ENCODE measurements at places on chromosomes 1 and 21.

DNA sequence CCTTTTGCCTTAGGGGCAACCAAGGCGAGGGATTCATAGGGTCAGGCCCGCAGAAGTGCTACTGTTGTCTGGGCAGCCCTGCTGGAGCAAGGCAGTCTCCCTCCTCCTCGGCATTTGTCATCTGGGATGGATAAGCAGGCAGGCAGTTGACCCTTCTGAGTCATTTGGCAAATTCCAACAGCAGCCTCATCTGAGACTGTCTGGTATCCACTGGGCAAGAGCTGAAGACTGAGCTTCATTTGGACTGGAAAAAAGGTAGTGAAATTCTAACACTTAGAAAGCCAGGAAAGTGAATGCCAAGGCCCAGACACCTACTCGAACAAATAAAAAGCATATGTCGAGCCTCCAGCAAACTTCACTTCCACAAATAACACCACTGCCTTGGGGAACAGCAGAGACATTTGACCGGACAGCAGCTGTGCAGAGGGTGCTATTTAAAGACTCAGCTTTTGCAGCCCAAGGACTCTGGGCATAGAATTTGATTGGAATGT lies 4.0 kb upstream of the ZBTB40 start:
- DNase-seq = no peak

DNA sequence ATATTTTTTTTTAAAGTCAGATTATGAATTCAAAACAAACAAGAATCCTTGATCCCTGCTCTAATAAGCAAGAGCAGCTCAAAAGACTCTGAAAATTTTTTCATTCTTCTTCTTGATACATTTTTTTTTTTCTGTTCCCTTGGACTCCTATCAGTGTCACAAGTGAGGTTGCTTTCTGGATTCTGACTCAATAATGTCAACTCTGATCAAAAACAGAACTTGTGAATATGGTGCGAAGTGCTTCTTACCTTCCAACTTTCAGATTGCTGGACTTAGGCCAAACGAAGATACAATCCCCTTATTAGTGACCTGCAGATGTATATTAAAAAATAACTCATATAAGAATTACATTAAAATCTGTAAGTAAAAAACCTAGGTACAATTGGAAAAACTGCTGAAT lies 136.1 kb downstream of the GPATCH2 start:
- DNase-seq = no peak

DNA sequence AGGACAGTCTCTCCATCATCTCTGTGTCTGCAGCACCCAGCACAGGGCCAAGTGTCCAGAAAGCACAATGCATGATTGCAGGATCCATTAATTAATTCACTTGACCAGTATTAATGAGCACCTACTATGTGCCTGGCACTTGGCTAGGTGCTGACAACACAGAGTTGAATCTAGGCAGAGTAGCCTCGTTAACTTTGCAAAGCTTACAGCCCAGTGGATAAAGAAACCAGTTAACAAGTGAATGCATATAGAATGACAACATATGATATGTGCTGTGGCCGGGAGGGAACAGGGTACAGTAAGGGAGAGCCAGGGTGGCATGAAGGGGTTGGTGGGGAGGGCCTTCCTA lies 10.9 kb downstream of the SLC1A7 start:
- no peak for DNase-seq

GRCh38 chr21:31008355-31008754 lies 29.9 kb downstream of the KRTAP19-8 start:
- no peak for DNase-seq

DNA sequence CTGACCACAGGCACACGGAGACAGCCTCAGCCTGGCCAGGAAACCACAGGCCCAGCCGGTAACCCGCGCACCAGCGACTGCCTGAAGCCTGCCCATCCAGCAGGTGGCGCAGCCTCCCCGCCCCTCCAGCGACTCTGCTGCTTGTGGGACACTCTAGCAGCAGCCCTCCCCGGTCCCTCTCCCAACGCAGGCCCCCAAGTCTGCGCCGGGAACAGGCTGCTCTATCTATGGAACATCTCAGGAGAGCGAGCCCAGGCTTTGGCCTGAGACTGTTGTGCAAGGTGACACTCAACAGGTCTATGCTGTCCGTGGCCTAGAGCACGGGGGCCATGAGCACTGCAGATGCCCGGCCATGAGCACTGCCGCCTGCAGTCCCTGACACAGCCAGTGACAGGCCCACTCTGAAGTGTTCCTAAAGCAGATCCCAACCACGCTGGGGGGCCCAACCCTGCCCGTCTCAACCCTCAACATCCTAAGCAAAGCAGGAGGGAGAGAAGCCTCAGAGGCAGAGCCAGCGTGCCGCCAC lies 28.4 kb downstream of the WDR4 start:
- DNase-seq = no peak

DNA sequence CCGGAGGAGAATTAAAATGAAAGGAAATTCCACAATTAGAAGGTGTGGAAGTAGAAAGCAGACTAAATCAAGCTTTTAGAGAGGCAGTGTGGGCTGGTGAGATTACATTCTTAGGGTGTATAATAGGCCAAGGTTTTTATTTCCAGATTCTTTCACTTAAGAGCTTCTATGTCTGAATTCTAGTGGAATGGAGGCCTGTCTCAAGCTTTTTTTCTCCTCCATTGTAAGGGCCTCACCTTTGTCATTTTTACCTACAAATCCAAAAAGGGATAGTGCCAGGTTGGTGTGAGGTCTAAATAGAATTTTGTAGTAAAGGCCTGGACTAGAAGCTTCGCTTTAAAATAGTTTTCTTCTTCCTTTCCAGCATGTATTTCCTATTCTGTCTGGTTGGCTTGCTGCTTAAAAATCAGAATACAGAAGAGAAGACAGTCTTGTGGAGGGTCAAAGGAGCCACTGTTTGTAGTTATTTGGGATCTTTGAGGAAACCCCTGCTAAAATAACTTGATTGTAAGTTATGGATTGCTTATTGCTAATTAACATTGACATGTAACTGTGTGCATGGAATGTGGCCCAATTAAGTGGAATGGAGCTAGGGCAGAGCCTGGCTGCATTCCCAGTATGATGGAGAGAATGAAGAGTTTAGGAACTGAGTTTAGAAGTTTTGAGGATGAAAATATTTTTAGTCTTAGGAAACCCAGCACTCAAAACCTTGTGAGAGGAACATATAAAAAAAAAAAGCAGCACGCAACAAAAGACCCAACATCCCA lies 162.5 kb upstream of the B3GALT2 start:
- no peak for DNase-seq

DNA sequence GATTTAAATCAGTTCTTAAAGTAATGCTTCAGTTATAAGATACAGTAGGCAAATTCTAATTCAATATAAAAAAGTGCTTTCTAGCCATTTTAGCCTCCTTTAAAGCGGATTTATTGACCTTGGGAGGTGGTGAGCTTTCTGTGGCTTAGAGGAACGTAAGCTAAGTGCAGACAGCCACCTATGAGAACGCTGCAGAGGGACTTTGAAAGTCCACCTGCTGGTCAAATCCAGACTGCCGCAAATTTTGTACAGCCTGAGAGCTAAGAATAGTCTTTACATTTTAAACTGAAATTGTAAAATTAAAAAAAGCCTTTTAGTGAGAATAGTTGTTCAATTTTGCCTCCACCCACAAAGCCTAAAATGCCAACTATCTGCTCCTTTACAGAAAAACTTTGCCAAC lies 67.0 kb upstream of the SSX2IP start:
- no peak for DNase-seq

GRCh38 chr1:3717715-3718601 lies 34.3 kb upstream of the CCDC27 start:
- DNase-seq = no peak

DNA sequence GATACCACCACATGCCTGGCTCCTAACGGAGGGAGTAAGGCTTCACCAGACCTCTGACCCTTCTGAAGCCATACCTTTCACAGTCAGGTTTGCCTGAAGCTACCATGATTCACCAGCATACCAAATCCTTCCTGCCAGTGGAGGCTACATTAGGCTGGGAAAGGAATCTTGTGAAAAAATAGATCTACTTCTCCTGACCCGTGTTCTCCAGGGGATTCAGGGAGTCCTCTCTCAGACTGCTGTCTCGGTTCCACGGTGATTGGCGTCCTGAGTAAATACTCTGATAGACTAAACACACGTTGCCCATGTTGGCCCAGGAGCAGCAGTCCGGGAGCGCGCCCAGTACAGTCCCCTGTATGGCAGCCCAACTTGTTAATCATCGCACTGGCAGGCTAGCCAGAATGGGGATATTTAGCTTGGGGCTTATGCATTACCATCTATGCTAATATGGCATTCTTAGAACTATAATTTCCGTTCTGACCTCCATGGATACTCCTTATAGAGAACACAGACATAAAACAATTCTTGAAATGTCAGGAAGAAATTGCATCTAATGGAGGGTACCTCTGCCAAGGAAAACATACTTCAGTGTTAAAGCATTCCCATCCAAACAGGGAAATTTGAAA lies 173.2 kb downstream of the ROR1 start:
- no peak for DNase-seq

GRCh38 chr1:25197235-25197975 lies 34.9 kb downstream of the SYF2 start:
- DNase-seq = no peak

GRCh38 chr1:15469361-15469760 lies 6.5 kb upstream of the CELA2B start:
- DNase-seq = no peak

- no peak for DNase-seq
Measured at GRCh38 chr1:57423135-57423655, 665 bp downstream of the DAB1 start.

- DNase-seq = peak; percentile 56
Measured at GRCh38 chr1:24769656-24770651, 24.7 kb downstream of the CLIC4 start.

DNA sequence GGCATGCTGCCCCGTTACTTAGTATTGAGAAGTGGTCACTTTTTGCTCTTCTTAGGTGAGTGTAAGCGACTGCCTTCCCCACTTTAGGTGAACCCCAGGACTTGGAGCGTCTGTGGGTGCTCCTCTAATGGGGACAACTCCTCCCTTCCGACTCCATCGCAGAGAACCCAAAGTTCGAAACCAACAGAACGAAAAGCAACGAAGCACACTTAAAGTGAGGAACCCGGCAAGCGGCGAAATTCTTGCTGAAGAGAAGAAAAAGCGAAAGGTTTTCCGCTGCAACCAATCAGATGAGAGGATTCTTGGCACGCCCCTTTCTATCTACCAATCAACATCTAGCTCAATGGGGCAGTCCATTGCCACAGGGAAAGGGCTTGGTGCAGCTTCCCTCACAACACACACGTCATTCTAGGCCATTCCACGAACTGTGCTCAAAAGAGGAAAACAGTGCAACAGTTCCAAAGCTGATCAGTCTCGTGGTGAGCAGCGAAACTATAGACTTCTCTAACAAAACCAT lies 709 bp upstream of the SUCO start:
- DNase-seq = peak; percentile 95

DNA sequence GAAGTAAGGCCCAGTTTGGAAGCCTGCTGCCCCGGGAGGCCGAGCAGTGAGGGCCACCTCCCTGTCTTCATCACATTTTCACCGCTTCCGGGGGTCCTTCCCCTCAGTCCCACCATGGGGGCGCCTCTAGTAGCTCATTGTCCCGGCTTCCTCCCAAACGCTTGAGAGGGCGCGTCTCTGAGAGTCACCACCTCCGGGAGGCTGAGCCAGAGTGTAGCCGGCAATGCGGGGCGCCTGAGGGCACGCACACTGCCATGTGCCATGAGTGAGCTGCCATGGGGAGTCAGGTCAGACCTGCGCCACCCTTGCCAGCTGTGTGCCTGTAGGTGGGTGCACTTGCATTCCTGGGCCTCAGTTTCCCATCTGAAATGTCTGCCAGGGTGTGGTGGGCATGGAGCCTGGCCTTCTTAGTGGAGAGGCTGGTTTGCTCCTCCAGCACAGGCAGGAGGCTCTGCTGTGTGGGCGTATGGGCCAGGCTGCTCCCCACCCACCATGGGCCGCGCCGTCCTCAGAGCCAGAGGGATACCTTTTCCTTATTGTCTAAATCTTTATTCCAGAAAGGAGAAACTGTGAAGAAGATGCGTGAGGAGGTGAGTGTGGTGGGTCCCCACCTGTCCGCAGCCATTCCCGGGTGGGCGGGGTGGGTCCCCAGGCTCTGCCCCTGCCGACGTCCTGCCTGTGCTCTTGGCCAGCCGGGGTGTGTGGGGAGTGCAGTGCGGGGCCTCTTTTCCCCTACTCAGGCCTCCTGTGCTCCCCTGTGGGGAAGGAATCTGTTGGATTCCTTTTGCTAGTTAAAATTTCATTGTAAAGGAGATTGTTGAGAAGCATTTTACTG lies 81.3 kb upstream of the COL6A1 start:
- DNase-seq = no peak

DNA sequence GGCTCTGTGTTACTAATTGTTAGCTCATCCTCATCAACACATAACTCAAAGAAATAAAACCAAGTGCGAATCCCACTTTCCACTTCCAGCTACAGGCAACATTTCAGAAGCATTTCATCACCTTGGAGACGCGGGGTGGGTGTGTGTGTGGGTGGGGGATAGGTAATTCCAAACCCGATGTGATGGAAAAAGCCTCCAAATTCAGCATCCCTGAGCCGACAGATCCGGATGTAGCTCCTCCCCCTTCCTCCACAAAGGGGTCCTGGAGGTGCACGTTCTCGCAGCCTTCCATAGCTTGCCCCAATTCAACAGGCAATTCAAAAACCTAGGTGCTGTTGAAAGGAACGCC lies 486 bp downstream of the HSPA13 start:
- no peak for DNase-seq

DNA sequence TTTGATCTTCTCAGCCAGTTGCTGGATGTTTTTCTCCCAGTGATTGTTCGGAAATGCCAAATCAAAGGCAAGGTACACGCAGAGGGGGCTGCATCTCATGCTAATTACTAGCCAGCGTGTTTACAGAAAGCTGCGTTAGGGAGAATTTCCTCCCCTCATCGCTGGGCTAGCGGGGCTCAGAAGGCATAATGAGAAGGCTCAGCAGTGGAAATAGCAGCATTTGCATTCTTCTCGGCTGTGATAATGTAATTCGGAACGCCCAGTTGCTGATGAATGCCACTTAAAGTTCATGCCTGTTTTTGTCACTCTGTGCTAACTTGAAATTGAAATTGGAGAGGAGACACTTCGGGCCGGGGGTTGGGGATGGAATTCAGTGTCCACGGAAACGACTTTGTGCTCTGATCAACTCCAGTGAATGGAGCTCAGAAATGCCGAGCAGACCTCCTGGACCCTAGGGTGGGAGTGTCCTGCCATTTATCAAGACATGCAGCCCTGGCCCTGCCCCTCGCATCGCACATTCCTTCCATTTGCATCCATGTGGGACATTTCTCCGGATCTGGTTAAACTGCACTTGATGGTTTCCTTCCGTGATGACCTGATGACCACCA lies 313.4 kb upstream of the C1orf174 start:
- DNase-seq = no peak

GRCh38 chr1:199303035-199303434 lies 664.2 kb downstream of the PTPRC start:
- DNase-seq = no peak

DNA sequence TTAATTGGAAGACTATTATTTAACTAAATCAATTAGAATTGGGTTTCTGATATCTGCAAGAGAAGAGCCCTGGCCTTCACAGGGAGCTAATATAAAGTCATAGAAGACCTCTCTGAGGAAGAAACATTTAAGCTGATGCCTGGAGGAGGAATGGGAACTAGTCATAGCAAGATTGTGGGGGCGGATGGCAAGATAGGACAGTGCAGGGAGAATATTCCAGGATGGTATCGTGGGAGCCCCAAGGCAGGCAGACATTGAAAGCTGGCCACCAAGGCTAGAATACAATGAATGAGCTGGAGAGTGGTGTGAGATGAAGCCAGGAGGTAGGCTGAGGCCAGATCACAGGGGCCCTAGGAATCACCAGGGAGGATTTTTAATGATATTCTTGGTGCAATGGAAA lies 20.8 kb upstream of the MYSM1 start:
- no peak for DNase-seq
